Stimulated activated CD8-positive, alpha-beta memory T cell treated with anti-CD3 and anti-CD28 coated beads, Interleukin-4, amount 100 ng/mL, for 1 hour (primary cell): ENCODE measurements at places on chromosomes 11 and 22.

- DNase-seq: no peak
Observed at GRCh38 chr11:76781807-76782530, 1.2 kb upstream of the TSKU start.

- no peak for DNase-seq
Observed at GRCh38 chr11:133545199-133545803, 13.0 kb upstream of the OPCML start.

- no peak for DNase-seq
Observed at GRCh38 chr11:87252869-87253268, 215.1 kb downstream of the TMEM135 start.

- DNase-seq: no peak
Observed at GRCh38 chr11:112226831-112227401, 688 bp downstream of the PTS start.

DNA sequence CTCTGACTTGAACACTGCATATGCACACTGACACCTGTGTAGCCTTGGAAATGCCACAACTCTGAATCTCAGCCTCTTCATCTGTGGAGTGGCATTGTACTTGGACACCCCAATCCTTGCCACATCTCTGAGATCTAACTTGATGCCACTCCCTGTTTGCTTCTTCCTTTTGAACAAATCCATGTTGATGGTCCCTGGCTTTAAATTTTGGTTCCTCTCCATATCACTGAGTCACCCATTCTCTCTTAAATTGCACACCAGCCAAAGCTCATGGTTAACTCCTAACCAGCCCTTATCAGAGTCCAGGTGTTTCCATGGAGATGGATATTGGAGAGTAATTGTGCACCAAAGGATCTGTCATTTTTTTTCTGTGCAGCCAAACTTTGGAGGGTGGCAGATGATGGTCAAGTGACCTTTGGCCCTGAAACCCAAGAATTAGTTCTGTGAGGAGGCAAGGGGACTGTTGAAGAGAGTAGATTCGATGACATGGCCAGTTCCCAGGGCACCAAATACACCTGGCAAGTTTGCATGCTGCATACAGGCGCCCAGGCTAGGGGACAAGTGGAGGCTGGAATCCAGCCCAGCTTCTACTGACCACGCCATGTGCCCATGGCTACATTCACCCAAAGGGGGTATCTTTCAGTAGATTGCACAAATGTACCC is 25.1 kb upstream of the PAMR1 start:
- no peak for DNase-seq

DNA sequence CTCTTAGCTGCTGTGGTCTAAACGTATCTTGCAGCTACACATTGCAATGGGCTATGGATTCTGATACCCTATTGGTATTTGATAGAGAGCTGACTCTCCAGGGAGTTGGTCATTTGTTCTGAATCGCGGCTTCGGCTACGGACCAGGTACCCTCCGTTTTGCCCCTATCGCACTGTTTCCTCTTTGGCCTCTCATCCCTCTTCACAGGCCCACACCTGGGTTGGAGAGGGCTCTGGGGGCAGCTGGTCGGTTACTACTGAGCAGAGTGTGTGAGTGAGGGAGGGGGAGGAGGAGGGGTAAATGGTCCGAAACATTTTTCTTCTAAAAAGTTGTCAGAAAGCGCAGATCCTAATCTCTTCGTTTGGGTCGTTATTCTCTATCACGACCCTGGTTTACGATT is 48.8 kb upstream of the HSD17B12 start:
- DNase-seq: no peak
